ENCODE measurements at places on chromosomes 2 and 18.

- no peak for DNase-seq
Measured at GRCh38 chr2:196247114-196247975, 76.0 kb upstream of the STK17B start.

GRCh38 chr2:228067309-228067708 lies 114.2 kb downstream of the SPHKAP start:
- DNase-seq = no peak

DNA sequence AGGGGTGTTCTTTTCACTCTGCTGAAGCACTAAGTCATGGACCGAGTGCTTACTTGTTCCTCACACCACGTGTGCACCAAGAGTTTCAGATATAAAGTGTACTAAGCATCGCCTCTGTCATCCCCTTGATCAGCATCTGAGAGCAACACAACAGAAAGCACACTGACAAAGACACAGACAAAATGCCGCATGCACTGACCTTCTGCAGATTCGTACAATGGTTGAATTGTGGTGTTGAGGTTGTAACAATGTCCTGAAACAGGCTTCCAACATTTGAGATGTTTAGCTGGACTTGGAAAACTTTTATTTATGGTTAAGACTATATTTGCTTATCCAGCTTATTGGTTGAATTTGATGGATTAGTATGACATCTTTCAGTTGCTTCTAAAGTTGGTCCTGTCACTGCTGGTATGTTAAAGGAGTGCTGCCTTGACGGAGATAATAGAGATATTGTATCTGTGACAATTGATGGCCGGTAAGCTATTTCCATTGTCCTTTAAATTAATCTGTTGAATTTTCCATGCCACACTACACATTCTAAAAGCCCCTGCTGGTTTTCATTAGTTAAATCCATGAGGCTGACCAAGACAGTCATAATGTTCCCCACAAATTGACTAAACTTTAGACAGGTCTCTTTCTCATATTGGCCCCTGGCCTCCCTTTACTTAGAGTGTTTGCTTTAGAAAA lies 99.9 kb downstream of the CBLN2 start:
- no peak for DNase-seq

- DNase-seq = no peak
Measured at GRCh38 chr2:45026924-45027450, 17.7 kb upstream of the SIX2 start.

DNA sequence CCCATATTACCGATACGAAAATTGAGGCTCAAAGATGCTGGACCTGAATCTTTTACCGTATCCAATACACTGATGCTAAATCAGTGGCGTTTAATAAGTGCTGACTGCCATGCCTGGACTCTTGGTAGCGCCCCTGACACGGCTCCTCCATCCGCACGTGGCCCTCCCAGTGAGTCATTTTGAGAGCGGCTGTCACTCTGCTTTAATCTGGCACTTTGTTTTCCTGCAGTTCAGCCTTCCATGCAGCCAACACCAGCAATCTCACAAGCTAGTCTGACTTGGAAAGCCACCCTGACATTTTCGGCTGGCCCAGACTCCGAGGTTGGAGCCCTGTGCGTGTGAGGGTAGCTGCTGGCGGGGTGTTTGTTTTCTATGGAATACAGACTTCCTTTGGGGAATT lies 155.1 kb upstream of the LMAN1 start:
- no peak for DNase-seq

GRCh38 chr2:233822781-233823730 lies 31.3 kb downstream of the HJURP start:
- DNase-seq = no peak

- DNase-seq = no peak
Measured at GRCh38 chr2:86223140-86223926, 24.1 kb downstream of the MRPL35 start.

DNA sequence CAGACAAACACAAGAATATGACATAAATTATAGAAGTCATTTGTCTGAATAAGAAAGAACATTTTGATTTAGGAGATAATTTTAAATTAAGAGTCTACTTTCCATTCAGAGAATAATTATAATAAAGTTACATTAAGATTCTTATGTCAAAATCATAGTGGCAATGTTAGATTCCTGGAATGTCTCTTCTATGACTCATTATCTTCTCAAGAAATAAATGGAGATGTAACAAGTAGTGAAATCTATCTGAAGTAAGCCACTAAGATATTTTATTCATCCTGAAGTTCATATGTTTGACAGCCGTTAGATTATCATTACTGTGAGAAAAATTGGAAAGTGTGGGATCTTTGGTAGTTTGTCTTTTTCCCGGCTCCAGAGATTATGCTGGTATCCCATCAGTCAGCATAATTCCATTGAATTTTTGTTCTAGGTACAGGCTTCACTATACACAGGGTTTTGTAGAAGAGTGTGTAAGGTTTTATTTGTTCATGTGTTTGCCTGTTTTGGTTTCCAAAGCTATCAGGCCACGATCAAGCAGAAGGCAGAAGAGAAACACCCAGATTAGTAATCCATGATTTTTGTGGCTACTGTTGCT lies 1246.6 kb upstream of the LRRTM1 start:
- no peak for DNase-seq

GRCh38 chr2:86628091-86628522 lies 4.4 kb upstream of the RNF103 start:
- DNase-seq = no peak

- DNase-seq = no peak
Measured at GRCh38 chr2:120856421-120856862, 120.8 kb downstream of the GLI2 start.

GRCh38 chr2:28326881-28327505 lies 65.7 kb upstream of the FOSL2 start:
- DNase-seq = no peak

- no peak for DNase-seq
Measured at GRCh38 chr2:102103284-102103683, 39.3 kb upstream of the IL1R1 start.

- no peak for DNase-seq
Measured at GRCh38 chr2:142781146-142781545, 96.3 kb upstream of the KYNU start.

DNA sequence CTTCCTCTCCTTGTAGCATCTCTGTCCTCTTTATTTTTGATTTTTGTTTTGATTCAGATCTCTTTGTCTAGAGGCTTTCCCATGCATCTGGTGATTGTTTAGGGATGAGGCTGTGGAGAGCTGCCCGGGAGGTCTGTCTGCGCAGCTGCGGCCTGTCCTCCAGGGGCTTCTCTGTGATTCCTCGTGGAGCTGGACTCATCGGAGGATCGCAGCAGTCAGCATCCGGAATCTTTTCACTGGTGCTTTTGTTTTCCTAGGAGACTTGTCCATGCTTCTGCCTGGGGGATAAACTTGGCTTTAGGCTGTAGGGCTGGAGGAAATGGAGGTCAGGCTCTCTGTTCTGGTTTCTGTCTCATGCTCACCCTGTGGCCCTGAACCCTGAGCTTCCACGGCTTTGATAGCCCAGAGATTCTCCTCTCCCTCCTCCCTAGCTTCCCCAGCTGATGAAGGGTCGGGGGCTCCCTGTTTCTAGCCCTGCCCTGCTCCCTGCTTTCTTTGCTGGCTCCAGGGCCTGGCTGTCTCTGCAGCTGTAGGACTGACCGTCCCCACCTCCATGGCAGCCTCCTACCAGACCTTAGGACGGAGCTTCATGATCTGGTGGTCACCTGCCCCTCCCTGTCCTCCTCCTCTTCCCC lies 35.5 kb downstream of the ZNF532 start:
- DNase-seq = no peak

DNA sequence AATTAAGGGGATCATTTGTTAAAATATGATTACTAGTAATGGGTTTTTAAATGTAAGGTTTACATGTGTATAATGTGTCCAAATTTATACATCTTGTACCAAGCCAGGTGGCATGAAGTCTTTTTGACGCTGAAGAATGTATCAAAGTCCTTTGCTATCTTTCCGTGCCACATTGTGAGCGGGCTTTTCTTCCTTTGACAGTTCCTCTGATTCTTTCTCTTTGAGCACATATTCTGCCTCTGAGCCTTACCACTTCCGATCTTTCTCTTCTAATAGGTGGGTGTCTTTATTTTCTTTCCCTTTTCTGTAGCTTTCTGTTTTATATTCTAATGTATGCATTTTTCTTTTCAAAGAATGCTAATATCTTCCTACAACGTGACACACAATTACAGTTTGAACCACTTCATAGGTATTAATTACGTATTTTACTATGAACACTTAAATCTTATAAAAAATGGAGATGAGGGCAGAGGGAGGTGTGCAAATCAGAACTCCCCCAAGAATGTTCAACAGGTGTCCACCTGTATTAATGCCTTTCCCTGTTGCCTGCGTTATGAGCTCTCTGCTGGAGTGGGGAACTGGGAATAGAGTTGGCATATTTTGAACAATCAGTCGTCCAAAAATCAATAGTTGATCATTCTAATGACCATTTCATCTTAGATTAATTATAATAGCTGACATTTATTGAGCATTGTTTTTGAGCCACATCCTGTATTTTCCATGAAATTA lies 175.5 kb downstream of the TPGS2 start:
- DNase-seq = no peak

GRCh38 chr2:44906972-44907371 lies 34.5 kb upstream of the SIX3 start:
- no peak for DNase-seq

DNA sequence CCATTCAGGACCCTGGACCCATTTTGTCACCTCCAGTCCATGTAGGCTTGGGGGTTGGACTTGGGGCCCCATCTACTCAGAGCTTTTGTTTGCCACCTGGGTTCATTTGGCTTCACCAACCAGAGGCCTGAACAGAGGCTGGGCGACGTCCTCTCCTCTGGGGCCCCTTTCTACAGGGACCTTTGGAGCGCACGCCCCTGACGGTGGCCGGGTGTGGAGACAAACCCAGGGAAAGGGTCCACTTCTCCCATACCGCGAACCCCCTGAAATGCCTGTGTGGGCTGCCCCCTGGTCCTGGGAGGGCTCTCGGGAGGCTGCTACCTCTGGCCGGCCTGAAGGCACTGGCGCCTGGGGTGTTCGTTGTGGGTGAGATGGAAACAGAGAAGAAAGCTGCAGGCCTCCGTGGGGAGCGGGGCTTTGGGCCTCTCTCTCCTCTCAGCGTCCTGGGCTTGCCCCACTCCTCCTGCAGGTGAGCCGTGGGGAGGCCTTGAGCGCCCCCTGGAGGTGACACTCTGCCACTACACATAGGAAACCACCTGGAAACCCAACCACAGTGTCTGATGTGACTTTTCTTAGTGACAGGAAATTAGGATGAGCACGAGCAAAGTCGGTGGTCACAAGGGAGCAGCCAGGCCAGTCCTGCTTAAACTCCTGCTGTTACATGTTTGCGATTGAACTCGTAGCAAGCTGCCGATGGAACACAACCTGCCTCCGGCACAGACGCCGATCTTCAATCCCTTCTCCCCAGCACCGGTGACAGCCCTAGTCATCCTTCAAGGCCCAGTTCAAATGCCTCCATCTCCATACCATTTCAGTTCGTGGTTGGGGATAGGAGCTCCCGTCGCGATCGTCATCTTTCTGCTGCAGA lies 12.0 kb upstream of the NTSR2 start:
- DNase-seq = no peak

DNA sequence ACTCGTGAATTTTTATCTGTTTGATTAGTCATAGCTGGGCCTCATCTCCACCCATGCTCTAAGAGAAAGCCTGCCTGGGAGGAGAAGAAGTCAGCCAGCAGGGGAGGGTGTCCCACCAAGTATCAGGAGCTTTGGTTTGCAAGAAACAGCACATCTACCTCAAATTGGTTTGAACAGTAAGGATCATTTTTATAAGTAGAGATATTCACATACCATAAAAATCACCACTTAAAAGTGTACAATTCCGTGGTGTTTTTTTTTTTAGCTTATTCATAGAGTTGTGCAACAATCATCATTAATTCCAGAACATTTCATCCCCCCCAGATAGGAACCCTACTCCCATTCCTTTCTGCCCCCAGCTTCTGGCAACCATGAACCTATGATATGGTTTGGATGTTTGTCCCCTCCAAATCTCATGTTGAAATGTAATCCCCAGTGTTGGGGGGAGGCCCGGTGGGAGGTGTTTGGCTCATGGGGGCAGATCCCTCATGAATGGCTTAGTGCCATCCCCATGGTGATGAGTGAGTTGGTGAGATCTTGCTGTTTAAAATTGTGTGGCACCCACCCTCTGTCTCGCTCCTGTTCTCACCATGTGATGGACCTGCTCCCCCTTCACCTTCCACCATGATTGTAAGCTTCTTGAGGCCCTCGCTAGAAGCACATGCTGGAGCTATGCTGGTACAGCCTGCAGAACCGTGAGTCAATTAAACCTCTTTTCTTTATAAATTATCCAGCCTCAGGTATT lies 36.2 kb upstream of the HS6ST1 start:
- no peak for DNase-seq

DNA sequence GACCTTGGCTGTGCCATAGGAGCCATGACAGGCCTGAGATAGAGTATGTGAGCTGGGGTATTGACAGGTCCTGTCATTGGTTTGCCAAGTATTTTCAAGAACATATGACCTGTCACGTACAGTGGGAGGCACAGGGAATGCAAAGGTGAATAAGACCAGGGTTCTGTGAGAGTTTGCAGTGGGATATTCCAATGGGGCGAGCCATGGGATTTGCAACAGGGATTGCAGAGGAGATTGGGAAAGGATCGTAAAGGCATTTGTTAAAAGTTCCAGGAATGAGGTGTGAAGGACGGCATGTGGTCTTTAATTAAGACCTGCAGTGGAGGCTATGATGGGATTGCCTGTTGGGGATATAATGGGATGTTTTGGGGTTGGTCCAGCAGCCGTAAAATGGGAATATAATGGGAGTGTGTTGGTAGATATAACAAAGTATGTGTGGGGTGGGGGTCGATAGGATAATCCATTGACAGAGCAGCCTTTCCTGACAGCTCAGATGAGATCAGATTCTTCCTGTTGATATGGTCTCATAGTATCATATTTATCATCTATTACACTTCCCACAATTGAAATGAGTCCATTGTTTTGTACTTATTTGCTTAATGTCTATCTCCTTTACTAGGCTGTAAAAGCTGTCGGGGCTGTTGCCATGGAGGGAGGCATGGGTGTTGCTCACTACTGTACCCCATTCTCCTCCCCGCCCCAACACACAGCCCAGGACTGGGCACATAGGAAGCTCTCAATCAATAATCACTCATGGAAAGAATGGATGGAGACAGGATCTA lies 38.1 kb downstream of the PKDCC start:
- no peak for DNase-seq

- DNase-seq = no peak
Measured at GRCh38 chr2:204203704-204204103, 267.1 kb downstream of the ICOS start.

GRCh38 chr2:16522031-16522831 lies 143.4 kb downstream of the CYRIA start:
- no peak for DNase-seq

DNA sequence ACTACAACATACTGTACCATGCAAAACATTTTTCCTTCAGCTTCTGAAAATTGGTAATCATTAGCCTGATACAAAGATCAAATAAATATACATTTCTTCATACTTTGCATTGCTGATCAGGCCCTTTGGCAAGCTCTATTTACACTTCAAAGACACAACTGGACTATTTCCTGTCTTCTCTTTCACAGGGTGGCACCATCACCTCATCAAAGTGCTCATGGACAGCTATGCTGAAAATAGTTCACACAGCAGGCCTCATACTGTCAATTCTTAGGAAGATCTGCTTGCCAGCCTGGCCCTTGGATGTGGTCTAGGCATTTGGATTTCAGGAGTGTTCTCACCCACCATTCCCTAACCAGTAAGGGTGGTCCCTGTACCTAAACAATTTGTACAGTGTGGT lies 33.9 kb downstream of the FBXO15 start:
- DNase-seq = no peak

GRCh38 chr2:113127646-113128570 lies 510 bp downstream of the IL1RN start:
- no peak for DNase-seq

- DNase-seq = no peak
Measured at GRCh38 chr2:27903018-27903417, 12.5 kb downstream of the BABAM2 start.
